ENCODE measurements at places on chromosomes 13 and 19.
A peak's percentile ranks its signal among the peaks of the same experiment; 100 is the strongest.

GRCh38 chr13:84896128-84896527 is 903.1 kb downstream of the SLITRK6 start:
- H3K36me3 ChIP-seq: no peaks in the 10 kb centered on the region
- H3K4me3 ChIP-seq: no peak overlapping the region
- no peaks in the 10 kb centered on the region for H3K27me3 ChIP-seq

- H3K4me3 ChIP-seq: peak overlapping the region; percentile 77
- peaks cover 17% of the 10 kb centered on the region for H3K4me1 ChIP-seq
- H3K36me3 ChIP-seq: peaks cover 5% of the 10 kb centered on the region
- H3K27ac ChIP-seq: peak overlapping the region; percentile 93
- no peaks in the 10 kb centered on the region for H3K27me3 ChIP-seq
Observed at GRCh38 chr19:45716359-45717130, 14.2 kb downstream of the FBXO46 start.

DNA sequence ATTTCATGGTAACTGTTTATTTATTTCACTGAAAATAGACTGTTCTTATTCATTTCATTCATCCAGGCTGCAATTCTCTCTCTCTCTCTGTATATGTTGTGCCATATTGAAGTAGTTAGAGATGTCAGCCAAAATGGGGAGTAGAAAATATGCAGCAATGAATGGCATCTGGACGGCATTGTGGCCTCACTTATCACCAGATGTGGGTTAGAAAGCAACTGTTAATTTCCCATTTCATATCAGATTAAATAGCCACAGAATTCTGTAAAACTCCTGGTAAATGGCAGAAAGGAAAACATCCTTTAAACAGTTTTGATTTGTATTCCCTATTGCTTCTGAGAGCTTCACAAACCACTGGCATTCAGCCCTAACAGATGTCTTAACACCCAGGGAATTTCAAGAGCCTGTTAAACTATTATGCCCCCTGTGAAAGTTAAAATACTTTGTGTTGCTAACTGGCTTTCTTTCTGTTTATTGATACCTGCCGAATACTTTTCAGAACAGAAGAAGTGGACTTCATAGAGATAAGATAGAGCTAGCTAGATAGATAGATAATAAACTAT is 1763.3 kb upstream of the MIR17HG start:
- DNase-seq: no peak
- H3K4me1 ChIP-seq: no peaks in the 10 kb centered on the region
- no peaks in the 10 kb centered on the region for H3K27me3 ChIP-seq
- H3K27ac ChIP-seq: no peak overlapping the region

DNA sequence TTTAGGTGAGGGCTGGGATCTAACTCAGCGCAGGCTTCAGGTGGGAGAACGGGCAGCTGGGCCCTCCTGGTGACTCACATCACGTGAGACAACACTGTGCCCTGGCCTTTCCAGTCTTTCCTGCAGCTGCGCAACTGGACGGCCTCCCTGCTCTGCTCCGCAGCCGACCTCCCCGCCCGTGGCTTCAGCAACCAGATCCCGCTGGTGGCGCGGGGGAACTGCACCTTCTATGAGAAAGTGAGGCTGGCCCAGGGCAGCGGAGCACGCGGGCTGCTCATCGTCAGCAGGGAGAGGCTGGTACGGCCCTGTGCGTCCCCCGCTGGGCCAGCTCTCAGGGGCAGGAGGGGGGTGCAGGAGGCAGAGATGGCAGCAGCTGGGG is 8.8 kb downstream of the SPPL2B start:
- no peak for DNase-seq
- no peaks in the 10 kb centered on the region for H3K36me3 ChIP-seq
- H3K27me3 ChIP-seq: no peaks in the 10 kb centered on the region

- no peaks in the 10 kb centered on the region for H3K36me3 ChIP-seq
- H3K4me1 ChIP-seq: peaks cover 13% of the 10 kb centered on the region
- peak within 1 kb of the TSS; percentile 85 for H3K27ac ChIP-seq
- H3K4me3 ChIP-seq: peak within 1 kb of the TSS; percentile 86
Observed at GRCh38 chr13:110561344-110562035, at the start of gene RAB20. RAB20 (minus strand) TSS chr13:110561722; CDS start chr13:110561519, 203 bp downstream.

DNA sequence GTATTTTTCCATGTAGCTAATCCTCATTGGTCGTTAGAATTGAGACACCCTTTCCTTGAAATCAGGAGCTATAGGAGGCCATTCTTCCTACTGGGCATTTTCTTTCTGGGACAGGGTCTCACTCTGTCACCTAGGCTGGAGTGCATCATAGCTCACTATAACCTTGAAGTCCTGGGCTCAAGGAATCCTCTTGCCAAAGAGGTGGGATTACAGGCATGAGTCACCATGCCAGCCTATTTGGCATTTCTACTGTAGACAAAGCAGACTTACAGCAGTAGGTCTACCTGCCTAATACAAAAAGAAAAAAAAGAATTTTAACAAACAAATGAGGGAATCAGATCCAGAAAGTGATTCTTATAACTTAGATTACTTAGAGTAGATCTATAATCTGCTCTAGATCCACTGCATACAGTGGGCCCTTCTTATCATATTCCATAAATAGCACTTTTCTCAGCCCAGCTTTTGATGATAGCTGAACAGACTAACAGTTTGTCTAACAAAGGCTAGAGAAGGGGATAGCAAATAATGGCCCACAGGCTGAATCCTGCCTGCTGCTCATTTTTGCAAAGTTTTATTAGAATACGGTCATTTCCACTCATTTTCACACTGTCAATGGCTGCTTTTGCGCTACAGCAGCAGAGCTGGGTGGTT is 36.7 kb upstream of the USPL1 start:
- H3K27ac ChIP-seq: no peak overlapping the region
- peaks cover 11% of the 10 kb centered on the region for H3K4me1 ChIP-seq
- no peaks in the 10 kb centered on the region for H3K27me3 ChIP-seq
- peak; percentile 29 for DNase-seq

Measured in gastrocnemius medialis (tissue), 4 donors.